ENCODE measurements at places on chromosomes 2 and 18.
A peak's percentile ranks its signal among the peaks of the same experiment; 100 is the strongest.

- peak; percentile 81 for DNase-seq
Measured at GRCh38 chr2:54666131-54666633, 57.3 kb upstream of the EML6 start.

GRCh38 chr2:222358876-222359275 is 60.1 kb upstream of the PAX3 start:
- no peak for DNase-seq

GRCh38 chr2:43399515-43400264 is 173.3 kb upstream of the ZFP36L2 start:
- DNase-seq, result peak; percentile 52

DNA sequence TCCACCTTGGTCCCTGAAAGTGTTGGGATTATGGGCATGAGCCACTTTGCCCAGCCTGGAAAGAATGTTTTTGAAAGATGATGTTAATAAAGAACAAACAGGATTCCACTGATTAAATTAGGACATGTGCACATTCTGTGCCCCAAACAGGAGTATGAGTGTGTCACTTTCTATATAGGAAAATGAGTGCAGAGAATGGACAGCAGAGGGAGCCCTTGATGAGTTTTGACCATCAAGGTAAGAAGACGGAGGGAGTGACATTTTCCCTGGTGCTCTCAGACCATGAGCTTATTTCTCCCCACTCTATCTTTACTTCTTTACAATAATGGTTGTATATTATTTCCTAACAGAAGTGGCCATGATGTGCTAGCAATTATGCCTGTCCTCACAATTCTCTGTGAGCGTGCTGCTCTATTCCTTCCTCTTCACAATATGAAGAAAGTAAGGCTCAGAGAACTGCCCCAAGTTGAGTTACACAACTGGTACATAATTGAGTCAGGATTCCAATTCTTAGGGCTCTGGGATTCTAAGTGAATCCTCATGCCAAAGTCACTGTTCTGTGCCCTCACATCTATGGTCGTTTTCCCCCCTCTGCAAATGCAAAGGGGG is 20.6 kb downstream of the RPL37A start:
- DNase-seq, result peak; percentile 81

DNA sequence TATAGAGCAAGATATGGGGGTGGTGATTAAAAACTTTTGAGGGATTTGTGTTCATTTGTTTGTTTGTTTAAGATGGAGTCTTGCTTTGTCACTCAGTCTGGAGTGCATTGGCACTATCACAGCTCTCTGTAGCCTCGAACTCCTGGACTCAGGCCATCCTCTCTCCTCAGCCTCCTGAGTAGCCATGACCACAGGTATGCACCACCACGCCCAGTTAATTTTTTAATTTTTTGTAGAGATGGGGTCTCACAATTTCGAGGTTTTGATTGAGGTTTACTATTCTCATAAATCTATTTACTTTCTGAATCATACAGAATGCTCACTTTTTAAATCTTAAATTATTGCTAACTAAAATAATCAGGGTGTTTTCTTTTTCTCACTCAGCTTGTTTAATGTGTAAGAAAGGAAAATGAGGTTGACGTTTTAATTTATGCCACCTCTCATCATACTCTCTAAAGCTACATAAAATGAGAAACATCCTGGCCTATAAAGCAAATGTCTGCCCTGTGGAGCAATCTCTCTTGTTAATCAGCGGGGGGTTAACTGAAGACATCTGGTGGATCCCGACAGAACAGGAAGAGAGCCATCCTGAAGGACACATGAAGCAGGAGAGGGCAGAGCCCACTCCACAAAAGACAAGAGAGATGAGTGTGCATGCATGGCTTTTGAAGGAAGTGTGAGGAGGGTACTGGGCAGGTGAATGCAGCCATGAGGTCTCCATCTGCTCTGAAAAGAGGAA is 589.1 kb upstream of the SLC8A1 start:
- DNase-seq, result no peak

DNA sequence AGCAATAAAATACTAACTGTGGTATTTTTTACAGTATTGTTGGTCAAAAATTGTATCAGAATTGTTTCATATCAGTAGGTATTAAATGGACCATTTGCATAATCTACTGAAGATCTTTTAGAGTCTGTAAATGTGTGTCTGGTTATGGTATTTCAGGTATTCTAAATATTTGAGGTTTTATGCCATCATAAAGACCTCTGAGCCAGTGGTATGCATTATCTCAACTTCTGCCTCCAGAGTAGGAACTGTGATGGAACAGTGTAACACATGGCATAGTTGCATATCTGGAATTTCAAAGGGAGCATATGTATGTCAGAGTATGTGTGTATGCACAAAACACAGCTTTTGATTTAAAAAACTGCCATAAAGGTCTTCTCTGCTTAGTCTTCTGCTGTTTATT is 15.4 kb downstream of the GREB1L start:
- no peak for DNase-seq

GRCh38 chr2:182924306-182924705 is 57.9 kb upstream of the FRZB start:
- no peak for DNase-seq

GRCh38 chr18:29397536-29397935 is 1220.6 kb upstream of the CDH2 start:
- DNase-seq, result no peak

DNA sequence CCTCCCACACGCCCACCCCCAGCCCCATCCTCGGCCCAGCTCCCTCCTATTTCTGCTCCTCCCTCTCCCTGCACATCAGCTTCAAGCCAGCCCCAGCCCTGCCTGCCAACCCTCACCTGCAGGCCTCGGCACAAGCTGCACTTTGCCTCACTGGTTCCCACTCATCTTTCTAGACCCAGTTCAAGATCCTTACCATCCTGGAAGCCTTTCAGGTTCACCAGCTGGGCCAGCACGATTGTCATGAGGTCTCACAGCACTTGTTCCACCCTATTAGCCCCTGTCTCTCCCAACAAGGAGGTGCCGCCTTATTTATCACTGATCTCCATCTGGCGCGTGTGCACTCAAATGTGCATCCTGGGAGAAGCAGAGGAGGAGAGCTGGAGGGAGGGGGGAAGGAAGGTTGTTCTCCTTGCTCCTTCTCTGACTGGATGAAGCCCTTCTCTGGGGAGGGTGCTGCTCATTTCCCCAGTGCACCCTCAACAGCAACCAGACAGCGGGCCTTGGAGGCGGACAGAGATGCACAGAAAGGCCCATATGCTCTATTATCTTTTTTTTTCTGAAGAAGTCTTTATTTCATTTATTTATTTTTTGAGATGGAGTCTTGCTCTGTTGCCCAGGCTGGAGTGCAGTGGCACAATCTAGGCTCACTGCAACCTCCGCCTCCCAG is 15.5 kb upstream of the BIN1 start:
- no peak for DNase-seq

- no peak for DNase-seq
Measured at GRCh38 chr2:21772624-21773023, 648.9 kb downstream of the TDRD15 start.

- no peak for DNase-seq
Measured at GRCh38 chr2:113967272-113967671, 77.4 kb downstream of the ACTR3 start.

DNA sequence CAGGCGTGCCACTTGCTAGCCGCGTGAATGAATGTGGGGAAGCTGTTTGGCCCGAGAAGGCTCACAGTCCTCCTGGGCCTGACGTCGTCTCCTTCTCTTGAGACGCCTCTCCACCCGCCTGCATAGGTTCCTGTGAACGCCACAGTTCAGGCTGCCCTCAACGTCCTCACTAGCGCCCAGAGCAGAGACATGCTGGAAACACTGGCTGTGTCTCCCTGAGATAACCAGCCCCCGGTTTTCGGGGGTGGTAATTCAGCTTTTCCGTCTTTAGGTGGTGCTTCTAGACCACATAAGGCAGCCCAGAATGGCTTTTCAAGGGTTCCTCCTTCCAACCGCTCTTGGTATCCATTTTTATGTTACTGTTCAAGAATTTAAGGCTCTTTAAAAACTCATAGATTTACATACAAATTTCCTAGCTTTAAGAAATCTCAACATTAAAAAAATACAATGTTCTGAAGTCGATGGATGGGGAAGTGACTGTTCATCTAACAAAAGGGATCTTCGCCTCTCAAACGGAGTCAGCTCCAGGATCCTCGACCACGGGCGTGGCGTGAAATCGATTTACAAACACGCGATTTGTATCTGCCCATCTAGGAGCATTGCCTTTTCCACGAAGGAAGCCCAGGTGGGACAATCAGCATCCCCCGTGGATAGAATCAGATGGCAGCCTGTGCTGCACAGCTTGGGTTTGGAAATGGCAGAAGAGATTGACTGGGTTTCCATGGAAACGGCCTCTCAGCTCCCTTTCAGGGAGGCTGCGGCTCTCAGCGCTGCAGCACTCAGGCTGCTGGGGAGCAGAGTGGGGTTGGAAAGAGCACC is 110.6 kb upstream of the PXDN start:
- peak; percentile 5 for DNase-seq

- DNase-seq, result no peak
Measured at GRCh38 chr2:39929531-39929930, 150.5 kb upstream of the THUMPD2 start.

DNA sequence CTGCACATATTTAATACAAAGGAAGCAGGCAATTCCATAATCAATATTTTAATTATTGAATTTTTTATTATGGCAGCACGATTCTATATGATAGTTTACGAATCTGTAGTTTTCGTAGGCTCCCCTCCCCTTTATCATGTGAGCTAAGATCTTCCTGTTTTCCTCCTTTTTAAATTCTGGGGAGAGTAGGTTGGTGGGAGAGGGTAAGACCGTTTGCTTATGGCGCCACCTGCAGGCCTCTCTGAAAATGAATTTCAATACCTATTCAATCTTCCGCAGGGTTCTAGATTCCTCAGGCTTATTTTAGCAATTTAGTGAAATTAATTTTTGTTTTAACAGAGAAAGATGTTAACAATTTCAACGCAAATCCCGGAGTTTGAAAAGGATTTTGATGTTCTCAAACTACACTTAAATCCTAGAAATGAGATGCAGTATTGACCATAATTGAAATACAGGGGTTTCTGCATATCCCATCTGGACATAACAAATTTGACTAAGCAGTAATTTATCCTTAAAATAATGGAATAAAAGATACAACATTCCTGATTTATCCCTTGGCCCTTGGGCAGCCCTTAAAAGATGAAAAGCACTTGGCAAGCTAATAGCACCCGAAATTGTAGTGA is 12.8 kb upstream of the GBX2 start:
- DNase-seq, result peak; percentile 58

GRCh38 chr2:85259101-85259590 is 68.6 kb downstream of the TGOLN2 start:
- no peak for DNase-seq

DNA sequence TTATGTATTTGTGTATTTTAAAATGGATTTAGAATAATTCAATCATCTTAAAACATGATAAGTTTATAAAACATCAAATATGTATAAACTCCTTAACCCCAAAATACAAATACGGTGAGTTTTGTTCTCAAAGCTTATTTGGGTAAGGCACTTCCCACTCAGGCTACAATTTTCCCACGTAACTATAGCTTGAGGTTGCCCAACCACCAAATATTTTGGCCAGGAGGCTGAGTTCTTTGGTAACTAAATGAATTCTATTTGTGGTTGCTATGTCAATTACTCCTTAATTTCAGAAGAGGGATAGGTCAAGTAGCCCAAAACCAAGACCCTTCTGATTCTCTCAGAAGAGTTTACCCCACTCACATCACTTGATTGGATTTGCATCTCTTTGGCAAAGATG is 70.4 kb downstream of the MYL12B start:
- no peak for DNase-seq

GRCh38 chr2:33222309-33222708 is 254.1 kb upstream of the RASGRP3 start:
- DNase-seq, result no peak

DNA sequence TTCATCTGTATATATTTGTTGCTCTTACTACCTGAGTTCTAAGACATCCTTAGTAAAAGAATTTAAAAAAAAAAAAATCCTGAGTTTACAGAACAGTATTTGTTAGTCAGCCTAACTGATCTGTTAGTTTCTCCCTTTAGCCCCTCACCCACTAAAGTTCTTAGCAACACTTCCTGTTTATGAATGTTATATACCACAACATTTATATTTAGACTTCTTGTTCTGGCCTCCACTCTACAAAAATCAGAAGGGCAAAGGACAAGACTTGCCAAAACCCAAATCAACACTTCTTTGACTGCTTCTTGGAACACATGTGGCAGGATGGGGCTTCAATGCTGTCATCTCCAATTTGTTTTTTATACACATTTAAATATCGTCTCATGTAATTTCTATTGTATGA is 71.1 kb downstream of the MGAT5 start:
- no peak for DNase-seq

DNA sequence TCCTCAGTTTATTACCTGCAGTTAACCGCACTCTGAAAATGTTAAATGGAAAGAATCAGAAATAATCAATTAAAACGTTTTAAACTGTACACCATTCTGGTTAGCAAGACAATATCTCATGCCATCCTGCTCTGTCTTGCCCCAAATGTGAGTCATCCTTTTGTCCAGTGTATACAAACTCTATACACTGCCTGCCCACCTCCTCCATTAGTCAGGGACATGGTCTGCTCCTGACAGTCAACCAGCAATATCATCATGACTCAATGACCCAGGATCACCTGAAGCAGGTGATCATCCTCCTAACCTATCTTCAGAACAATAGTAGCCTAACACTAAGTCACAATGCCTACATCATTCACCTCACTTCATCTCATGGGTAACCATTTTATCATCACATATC is 214.7 kb downstream of the KCNH7 start:
- no peak for DNase-seq

GRCh38 chr2:232611061-232611460 is 22.3 kb upstream of the EFHD1 start:
- DNase-seq, result no peak

- no peak for DNase-seq
Measured at GRCh38 chr18:48922801-48923730, 27.7 kb downstream of the SMAD7 start.

- DNase-seq, result no peak
Measured at GRCh38 chr2:203685081-203685621, 21.3 kb upstream of the CD28 start.

DNA sequence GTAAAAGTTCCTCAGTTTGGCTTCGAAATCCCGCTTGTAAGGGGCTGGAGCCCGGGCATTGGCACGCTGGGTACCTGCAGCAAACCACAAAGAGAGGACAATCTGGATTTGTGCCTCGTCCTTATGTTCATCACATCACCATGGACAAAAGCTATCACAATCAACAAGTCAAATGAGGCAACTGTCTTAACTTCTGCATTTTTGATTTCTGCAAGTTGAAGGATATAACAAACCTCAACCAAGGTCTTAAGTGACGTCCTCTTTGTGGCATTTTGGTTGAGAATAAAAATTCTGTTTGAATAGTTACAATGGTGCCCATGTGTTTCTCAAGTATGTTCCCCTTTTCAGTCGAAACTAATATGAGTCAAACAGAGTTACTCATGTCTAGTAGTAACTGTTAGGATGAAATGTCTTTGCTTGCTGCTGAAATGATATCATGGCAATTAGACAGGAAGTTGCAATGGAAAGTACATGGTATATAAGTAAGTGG is 70.8 kb upstream of the STK17B start:
- DNase-seq, result no peak

- no peak for DNase-seq
Measured at GRCh38 chr2:188181067-188181838, 110.4 kb upstream of the GULP1 start.

Measured in NCI-H446 (cell line).